ENCODE measurements at places on chromosomes 5 and 9.

DNA sequence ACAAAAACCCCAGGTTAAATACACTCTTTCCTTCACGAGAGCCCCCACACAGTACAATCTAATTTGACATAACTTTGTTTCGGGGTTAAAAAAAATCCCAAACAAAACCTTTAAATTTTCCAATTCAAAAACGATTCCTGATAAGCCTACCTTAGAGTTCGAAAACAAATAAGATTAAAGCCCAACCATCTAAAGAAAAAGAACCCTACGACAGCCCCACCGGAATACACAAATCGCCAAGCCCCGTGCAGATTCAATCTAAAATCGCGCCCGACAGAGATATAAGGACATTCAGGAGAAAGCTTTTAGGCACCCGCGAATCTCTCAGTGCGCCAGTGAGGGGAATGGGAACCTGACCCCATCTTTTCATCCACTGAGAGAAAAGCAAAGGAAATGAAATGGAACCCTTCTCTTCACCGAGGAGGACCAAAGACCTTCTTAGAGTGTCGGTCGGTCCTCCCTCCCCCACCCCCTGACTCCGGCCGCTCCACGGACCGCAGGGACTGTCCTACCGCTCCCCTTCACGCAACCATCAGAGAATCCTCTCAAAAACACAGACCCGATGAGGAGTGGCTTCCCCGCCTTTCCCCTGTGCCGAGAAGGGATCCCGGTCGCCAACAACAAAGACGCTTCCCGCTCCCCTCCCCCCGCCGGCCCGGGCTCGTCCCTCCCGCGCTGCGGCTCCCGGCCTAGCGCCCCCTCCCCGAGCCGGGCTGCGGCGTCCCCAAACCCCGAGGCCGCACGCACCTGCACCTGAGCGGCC is 925 bp downstream of the ABHD17B start:
- H3K36me3 ChIP-seq, result no peaks in the 10 kb centered on the region
- peaks cover 86% of the 10 kb centered on the region for H3K4me1 ChIP-seq
- DNase-seq, result no peak
- H3K27me3 ChIP-seq, result no peaks in the 10 kb centered on the region

GRCh38 chr5:112063856-112064255 is 306.9 kb upstream of the NREP start:
- no peak for DNase-seq
- H3K27me3 ChIP-seq, result no peaks in the 10 kb centered on the region
- no peaks in the 10 kb centered on the region for H3K4me1 ChIP-seq
- H3K36me3 ChIP-seq, result no peaks in the 10 kb centered on the region

DNA sequence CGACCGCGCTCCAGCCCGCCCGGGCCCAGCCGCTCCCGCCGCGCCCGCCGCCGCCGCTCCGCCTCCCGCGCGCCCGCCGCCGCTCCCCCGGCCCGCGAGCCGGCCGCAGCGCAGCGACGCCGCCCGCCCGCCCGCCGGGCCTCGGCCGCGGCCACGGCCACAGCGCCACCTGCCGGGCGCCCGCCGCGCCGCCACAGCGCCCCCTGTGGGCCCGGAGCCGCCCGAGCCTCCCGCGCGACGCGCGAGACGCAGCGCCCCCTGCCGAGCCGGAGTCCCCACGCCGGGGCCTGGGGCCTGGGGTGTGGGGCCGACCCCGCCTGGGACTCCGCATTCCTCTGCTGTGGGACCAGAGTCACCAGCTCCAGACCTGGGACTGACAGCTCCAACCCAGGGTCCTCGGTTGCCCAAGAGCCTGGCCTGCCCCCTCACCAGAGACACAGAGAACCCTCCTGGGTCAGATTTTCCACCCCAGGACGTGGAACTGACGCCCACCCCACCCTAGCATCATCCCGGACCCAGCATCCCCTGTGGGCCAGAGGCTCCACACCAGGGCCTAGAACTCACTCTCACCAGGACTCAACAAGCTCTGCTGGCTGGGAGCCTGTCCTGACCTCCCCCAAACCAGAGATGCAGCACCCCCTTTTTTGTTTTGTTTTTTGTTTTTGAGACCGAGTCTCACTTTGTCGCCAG is at the start of gene RAPGEF1:
TSS of gene RAPGEF1 (minus strand) at position 118 of the 690 bp plus-strand sequence. CDS start 246 bp downstream, outside the sequence.
- no peaks in the 10 kb centered on the region for H3K27me3 ChIP-seq
- H3K4me3 ChIP-seq, result peak within 1 kb of the TSS; percentile 58
- DNase-seq, result peak; percentile 97
- H3K27ac ChIP-seq, result peak within 1 kb of the TSS; percentile 94
- H3K4me1 ChIP-seq, result peaks cover 60% of the 10 kb centered on the region
- no peaks in the 10 kb centered on the region for H3K36me3 ChIP-seq

DNA sequence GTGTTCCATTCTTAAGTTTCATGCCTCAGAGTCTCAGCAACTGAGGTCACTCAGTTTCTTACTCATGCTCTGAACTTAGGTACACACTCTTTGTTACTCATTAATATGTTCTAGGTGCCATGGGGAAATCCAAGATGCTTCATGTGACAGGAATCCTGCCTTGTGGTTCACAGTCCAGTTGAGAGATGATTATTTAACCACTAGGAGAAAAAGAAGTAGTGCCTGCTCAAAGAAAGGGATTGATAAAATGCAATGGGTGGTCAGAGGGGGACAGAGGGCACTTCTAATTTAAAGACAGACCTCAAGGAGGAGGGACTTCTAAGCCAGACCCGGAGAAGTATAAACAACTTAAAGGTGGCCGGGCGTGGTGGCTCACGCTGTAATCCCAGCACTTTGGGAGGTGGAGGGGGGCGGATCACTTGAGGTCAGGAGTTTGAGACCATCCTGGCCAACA is 69.0 kb downstream of the UGCG start:
- no peak overlapping the region for H3K27ac ChIP-seq
- no peak for DNase-seq
- no peaks in the 10 kb centered on the region for H3K4me1 ChIP-seq
